NCI-H524 treated with DMSO at 0.1 percent for 48 hours (cell line): ENCODE measurements at places on chromosomes 1 and 21.

DNA sequence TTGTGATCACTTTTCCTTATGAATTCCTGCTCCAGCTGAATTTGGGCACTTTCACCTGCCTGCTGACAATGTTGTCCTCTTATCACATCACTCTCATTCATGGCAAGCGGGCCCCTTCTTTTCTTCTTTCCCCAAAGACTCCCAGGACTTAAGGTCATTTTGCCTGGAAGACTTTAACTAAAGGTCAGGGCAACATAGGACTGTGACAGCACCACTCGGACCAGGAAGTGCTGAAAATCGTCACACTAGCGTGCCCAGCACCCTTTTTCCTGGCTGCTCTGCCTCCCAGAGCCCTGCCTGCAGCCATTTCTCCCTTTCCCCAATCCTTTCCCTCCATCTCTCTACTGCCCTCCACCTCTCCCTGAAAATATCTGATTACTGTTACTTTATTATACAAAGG is 35.4 kb downstream of the CD34 start:
- no peak for DNase-seq

DNA sequence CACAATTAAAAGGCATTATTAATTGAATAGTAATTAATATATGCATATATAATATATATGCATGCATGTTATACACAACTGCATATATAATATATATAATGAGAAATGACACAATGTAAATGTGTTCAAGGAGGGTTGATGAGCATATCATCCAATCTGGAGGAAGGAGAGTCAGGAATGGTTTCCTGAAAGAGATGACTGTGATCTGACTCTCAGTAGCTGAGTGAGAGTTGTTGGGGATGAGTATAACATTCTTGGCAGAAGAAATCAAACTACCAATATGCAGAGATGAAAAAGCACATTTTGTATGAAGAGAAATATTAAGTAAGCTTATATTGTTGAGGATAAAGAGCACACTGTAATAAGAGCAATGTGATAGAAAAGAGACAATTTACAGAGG is 37.3 kb downstream of the F13B start:
- no peak for DNase-seq

- DNase-seq = no peak
Measured at GRCh38 chr1:209720826-209721225, 16.2 kb downstream of the HSD11B1 start.

GRCh38 chr1:47677241-47677940 is 239.5 kb downstream of the FOXD2 start:
- DNase-seq = no peak

- DNase-seq = no peak
Measured at GRCh38 chr21:28991861-28992525, 684 bp downstream of the LTN1 start.

DNA sequence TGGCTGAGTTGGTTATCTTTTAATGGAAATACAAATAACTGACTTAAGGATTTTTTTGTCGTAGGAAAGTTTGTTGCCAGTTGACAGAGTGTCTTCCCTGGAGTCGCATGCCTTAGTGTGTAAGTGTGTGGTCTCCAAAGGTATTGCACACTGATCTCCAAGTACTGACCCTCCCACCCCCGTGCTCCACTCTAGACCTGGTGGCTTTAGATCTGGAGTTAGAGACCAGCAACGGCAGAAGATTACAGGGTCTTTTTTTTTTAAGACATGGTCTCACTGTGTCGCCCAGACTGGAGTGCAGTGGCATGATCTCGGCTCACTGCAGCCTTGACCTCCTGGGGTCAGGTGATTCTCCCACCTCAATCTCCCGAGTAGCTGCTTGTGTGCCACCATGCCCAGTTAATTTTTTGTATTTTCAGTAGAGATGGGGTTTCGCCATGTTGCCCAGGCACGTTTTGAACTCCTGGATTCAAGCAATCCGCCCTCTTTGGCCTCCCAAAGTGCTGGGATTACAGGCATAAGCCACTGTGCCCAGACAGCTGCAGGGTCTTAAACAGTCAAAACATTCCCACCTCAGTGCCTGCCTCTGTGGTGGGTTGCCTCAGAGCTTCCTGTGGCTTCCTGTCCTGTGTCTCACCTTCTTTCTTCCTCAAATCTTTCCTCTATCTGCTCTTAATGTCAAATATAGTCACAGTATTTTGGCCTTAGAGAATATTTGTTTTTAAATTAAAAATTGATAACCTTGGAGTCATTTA is 6.9 kb downstream of the TRAPPC10 start:
- no peak for DNase-seq

GRCh38 chr1:39261712-39262221 is 57.3 kb downstream of the MACF1 start:
- DNase-seq = no peak

- DNase-seq = peak; percentile 76
Measured at GRCh38 chr1:114353262-114353661, 157.7 kb downstream of the TRIM33 start.

GRCh38 chr21:25635310-25635709 is 3.7 kb upstream of the JAM2 start:
- no peak for DNase-seq

DNA sequence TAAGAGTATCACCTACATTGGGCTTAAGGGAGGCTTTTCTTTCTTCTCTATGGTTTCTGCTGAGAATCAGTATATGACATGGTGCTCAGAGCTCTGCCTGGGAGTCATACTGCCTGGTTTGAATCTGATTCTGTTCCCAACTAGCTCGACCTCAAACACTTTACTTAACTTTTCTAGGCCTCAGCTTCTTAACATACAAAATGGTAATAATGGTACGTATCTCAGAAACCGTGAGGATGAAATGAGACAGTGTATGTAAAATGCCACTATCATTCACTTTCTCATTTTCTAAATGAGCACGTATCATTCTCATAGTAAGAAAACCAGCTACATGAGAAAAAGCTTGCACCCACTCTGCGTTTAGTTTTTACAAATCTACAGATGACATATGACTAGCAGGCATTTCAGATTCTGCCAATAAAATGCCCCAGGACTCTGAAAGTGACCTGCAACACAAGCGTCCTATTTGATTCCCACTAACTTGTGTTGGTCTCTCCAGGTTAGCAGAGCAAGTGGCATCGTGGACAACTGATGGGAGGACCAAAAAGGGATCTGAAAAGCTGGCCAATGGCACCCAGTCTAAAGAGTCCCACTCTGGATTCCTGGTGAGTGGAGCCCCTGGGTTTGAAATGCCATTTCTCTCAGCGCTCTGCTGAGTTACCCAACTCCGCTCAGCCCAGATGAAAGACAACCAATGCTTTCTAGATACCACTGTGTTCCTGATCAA is 6.1 kb downstream of the CTNNBIP1 start:
- DNase-seq = no peak

DNA sequence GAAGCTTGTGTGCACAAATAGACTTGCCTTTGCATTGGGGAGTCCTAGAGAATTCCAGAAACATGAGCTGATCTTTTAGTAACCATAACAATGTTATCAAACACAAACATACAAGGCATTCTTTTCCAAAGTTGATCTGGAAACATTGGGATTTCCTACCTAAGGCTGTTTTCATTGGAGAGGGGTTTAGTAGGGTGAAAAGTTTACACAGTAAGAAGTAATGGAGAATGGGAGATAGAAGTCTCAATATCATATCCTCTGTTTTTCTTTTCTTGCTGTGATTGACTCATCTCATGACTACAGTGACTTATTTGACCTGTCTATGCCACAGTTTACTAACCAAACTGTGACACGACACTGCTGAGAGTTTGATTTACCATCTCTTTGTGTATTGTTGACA is 65.6 kb upstream of the PLA2G4A start:
- DNase-seq = no peak

DNA sequence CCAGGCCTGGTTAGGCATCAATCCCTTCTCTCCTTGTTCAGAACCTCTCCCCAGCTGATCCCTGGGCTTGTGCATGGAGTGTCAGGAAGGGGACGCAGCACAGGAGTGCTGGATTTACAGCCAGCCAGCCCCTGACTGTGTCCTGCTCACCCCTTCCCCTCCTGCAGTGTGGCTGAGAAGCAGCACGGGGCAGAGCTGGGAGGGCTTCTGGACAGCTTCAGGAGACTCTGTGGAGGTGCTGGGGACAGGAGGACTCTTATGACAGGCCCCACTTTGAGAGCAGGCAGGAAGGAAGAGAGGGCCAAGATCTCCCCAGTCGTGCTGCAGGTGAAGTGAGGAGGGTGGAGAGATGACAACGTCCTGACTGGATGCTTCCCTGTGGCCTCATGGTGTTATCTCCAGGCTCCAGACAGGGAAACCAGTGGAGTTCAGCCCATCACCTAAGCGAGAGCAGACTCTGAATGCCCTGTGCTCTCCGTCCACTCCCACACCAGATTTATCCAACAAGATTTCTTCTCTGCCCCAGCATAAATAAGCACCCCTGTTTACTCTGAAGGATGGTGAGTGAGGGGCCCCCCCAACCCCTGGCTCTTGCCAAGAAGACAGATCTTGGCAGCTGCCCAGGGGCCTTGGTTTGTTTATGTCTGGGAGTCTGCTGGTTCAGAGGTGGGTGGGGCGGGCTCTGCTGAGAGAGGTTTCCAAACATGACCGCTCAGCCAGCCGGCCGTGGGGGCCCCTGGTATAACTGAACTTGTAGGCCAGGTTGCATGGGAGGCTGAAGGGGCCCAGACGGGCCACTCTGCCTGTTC is 21.3 kb downstream of the TMCC2 start:
- DNase-seq = no peak

DNA sequence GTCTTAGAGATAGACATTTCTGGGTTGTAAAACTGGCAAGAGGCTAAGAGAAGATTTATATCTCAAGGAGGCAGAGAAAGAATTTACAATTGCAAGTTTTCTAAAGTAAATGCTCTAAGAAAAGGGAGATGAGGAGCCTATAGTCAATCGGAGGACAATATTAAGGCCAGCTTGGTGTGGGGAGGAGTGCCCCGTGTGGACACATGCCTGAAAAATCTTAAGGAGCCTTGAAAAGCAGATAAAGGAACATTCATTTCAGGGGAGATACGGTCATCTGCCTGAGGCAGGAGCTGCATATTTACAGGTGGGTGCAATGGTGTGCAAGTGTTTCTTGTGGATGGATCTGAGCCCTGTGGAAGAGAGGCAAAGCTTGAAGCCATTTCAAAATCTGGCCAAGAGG is 25.6 kb downstream of the FCRL2 start:
- DNase-seq = no peak

GRCh38 chr1:223401873-223402789 is 8.9 kb downstream of the CCDC185 start:
- DNase-seq = no peak
